ENCODE measurements at places on chromosomes 2 and 18.

DNA sequence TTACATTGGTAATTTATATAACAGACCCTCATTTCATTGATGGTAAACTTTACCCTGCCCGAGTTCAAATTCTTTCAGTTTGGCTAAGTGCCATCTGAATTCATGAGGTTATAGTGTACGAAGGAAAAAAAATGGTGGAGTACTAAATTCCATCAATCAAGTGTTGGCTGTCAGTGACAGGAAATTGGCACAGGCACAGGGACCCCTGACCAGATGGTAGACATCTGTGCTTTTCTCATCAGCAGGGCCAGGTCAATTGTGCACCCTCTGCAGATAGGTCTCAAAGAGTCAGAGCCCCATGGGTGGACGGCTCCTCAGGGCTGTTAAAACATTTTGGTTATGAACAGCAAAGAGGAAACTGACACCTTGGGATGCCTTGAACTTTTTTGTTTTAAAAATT lies 439.2 kb downstream of the SETBP1 start:
- no peak for DNase-seq

- DNase-seq: no peak
Measured at GRCh38 chr2:213241817-213242216, 42.4 kb upstream of the SPAG16 start.

- no peak for DNase-seq
Measured at GRCh38 chr2:96622544-96622943, 15.6 kb downstream of the KANSL3 start.

GRCh38 chr2:171167352-171167997 lies 6.8 kb upstream of the TLK1 start:
- DNase-seq: no peak

GRCh38 chr2:238653431-238654109 lies 194.3 kb upstream of the TWIST2 start:
- DNase-seq: no peak

DNA sequence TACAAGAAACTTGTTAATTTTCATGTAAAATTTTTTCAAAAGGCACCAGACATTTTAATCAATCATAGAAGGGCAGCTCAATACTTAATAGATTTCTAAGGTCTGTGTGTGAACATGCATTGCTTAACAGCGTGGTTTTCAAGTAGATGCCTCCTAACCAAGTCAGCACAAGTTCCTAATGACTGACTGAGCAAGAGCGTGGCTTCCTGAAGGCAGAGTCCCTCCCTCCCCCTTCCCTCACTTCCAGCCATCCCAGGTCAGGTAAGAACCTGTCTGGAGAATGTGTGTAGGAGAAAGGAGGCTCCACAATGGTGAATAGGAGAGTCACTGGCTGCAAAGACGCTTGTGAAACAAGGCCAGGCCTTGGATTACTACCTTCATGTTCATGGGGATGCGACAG lies 33.5 kb upstream of the DAPL1 start:
- no peak for DNase-seq

DNA sequence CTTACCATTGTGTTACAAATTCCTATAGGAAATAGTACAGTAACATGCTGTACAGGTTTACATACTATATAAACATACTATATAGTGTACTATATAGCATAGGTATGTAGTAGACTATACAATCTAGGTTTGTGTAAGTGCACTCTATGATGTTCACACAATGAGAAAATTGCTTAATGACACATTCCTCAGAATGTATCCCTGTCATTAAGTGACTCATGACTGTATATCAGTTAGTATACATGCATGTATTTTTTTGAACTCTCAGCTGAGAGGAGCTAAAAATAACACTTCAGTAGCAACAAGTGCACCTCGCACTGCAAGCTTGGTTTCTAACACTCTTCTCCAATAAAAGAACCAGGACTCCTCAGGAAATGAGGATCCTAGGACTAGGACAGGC lies 19.5 kb upstream of the ASXL3 start:
- DNase-seq: no peak

DNA sequence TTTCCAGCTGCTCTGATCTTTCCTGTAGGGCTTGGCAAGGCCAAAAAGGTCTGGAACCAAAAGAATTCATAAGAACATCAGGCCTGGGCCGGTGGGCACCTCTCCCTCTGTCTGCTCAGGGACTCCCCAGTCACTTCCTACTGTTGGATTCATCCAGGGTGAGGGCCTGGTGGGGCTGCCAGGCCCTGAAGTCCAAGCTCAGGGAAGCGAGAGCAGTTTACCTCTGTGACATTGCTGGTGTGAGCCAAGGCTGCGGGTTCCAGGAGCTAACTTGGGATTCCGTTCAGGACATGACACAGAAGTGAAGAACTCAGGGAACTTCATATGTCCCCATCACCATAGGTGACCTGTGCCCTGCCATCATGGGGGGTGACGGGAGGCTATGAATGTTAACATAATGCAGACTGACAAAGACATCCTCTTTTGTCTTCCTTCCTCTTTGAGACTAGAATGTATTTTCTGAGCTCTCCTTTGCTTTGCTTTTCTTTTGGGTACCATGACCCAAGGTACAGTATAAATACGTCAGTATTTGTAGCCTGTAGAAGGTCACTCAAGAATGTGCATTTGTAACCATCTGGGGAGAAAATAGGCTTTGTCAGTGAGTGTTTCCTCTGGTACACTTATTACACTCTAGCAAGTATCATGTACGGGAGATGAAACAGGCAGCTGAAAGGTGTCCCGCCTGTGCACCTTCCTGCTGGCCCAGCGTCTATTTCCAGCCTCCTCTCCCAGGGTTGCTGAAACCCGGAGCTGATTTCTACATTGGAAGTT lies 130.5 kb upstream of the SLC1A4 start:
- no peak for DNase-seq

GRCh38 chr18:649341-649740 lies 8.1 kb upstream of the TYMS start:
- DNase-seq: no peak

DNA sequence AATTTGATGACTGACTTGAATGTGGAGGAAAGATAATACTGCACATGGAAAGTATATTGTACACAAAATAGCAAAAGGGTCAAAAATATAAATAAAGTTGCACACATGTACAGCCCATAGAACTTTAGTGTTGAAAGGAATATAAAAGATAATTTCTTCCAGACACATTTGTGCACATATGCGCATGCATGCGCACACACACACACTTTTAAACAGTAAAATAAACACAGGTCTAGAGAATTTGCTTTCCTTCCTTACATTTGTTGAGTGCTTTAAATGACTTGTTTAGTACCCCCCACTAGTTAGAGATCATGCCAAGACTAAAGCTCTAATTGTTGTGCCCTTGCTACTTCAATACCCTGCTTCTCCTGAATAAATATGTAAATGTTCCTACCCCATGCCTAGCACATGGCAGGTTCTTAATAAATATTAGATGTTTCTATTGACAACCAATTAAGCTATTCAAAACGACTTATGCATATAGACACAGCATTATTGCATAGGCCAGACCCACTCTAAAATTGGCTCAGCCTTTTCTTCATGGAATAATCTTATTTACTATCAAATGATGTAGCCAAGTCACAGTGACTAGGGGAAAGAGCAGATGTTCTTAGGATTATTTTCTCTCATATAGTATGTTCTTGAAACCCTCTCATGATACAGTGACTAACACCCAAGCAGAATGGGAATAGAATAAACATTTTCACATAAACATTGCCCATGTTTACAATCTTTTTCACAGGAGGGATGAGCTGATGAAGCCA lies 165.5 kb upstream of the ACVR2A start:
- DNase-seq: no peak

DNA sequence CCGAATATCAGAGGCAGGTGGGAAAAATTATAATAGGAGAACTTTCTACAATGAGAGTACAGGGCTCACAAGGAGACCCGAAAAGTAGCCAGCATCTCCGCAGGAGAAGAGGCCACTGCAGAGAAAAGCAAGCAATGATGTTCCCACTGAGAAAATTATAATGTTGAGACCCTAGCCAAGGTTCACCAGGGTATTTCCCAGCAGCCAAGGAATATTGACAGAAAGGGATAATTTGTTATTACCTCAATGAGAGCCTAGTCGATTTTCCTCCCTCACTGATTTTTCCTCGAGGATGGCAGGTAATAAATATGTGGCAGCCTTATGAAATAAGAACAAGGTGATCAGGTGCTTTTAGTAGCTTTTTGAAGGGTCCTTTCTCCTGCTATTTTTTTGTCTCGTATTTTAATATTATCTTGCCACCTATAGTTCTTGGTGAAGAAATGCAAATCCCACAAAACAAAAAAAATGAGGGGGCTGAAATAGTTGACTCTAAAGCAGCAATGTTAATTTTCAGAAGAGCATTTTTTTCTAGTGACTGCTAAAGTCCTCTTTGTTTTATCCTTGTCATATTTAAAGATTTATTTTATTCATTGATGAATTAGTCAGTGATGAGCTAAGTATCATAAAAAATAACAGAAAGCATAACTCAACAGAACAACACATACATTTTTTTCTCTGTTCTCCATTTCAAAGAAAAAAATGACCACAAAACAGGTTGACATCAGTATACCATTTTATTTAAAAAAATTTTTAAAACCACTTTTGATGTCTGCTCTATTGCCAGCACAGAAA lies 215.4 kb downstream of the KCNE4 start:
- no peak for DNase-seq

GRCh38 chr2:219523031-219523671 lies 8.9 kb downstream of the ASIC4 start:
- DNase-seq: no peak

- DNase-seq: no peak
Measured at GRCh38 chr2:1975060-1975459, 230.7 kb upstream of the PXDN start.

DNA sequence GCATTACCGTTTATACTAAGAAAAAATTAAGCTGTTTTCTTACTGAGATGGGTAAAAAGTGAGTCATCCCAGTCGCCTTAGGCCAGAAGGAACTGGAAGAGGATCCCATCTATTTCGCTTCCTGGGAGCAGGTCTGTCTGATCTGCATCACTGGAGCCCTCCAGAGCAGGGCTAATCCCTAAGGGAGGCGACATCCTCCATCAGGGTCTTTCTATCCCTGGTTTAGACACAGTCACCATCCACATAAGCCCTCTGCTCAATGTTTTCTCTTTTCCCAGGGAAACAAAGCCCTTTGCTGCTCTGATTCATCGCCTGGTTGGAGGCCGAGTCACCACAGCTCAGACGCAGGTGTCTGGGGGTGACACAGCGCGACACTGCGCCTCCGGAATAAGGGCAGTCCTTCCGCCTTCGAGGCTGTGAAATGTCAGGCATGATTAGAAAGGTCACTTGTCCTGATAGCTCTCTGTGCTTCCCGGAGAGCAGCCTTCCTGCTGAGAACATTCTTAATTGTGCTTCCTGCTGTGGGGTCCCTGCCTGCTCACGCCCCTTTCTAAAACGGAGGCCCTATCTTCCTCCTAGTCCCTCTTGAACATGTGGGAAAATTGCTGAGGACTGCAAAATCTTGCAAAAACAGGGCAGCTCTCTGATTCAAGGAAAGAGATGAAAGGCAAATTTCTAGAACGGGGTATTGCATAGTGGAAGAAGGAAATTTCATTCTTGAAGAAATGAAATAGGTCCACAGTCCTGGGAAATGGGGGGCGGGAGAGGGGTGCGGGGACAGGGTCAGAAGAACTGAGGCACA lies 56.3 kb downstream of the MARCHF4 start:
- no peak for DNase-seq

- no peak for DNase-seq
Measured at GRCh38 chr2:63796366-63796765, 45.3 kb upstream of the UGP2 start.

- no peak for DNase-seq
Measured at GRCh38 chr18:43192408-43192807, 76.9 kb upstream of the RIT2 start.

DNA sequence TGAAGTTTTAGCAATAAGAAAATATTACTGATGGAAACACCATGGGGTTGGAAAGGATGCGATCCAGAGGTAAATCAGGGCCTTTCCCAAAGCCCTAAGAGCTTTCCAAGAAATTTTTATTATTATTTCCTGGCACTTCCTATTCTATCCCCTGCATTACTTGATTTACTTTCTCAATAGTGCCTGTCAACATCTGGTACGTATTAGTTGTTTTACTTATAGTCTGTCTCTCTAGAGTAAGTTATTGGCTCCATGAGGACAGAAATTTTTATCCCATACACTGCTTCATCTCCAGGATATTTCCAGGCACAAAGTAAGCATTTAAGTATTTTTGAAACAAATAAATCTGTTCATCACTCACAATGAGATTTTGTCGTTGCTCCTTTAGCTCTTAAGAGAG lies 18.1 kb downstream of the PPP4R1 start:
- no peak for DNase-seq
